ENCODE measurements at places on chromosomes 13 and 19.

DNA sequence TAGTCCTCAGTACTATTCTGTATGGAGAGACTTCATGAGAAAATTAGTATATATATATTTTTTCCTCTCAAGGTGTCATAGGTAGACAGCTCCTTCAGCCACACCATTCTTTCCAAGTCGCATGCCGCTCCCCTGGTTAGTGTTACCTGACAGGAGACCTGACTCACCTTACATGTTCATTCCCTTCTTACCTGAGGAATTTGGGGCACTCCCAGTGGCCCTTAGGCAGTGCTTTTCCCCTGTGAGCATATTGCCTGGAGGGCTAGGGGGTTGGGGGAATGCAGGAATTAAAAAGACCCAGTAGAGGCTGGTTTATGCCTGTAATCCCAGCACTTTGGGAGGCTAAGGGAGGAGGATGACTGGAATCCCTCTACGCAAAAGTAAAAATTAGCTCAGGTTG is 9.0 kb upstream of the ACTN4 start:
- DNase-seq, result no peak

GRCh38 chr13:97648171-97648880 is 214.4 kb downstream of the RAP2A start:
- no peak for DNase-seq

DNA sequence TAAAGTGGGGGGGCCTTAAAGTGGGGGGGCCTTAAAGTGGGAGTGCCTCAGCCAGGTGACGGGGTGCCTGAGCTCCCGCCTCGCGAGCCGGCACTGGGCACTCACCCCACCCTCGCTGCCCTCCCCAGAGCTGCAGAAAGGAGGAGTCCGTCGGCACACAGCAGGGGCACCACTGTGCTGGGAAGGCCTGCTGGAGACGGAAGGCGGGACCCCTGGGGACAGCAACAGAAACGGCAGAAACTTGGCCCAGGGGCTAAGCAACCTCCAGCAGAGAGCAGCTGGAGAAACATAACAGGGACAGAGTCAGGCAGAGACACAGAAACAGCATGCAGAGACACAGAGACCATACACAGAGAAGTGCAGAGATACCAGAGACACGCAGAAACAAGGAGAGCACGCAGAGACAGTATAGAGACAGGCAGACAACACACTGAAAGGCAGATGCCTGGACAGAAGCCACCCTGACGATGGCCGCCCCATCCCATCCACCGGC is 7.9 kb downstream of the CFD start:
- peak; percentile 74 for DNase-seq

DNA sequence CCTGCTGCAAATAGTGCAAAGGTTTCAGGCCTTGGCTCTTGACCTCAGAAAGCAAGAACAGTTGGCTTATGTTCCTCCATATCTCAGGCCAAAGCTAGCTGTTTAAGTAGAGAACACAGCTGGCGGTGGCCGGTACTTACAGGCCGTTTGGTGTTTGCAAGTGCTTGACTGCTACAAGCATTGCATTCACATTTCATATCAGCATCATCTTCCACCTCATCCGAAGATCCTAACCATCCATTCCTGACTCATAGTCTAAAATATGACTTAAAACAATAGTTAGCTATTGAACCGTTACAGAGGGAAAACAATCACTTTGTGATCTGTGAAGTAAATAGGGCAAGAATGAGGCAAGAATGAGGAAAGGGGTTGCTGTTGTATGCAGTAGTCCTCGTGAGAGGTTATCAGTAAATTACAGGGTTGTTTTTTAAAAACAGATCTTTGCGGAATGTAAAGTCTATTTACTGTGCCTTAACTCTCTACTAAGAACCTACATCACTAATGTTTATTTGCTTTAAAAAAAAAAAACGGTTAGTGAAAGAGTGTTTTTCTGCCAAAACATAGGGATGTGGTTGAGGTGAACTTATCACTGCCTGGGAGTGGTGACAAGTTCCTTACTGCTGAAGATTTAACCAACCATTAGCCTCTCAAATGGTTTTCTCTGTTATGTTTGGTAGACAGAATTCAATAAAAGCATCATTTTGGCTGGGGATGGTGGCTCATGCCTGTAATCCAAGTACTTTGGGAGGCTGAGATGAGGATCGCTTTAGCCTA is 21.6 kb upstream of the WDR88 start:
- no peak for DNase-seq

DNA sequence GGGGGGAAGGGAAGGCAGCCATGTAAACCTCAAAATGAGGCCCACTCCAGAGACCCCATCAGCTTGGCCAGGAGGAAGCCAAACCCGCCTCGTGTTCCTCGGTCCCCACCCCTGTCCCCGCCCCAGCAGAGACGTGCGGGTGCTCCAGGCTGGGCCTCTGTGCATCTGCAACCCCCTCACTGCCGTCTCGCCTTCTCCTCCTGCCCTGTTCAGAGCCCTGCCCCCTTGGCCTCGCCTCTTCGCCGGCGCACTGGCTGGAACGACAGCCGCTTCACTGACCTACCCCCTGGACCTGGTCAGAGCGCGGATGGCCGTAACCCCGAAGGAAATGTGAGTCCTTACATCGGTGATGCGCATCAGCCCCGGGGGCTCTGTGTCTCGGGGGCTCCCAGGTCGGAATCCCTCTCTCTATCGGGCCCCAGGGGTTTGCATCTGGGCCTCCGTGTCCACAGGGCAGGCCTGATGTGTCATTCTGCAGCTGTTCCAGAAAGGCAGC is 32.2 kb downstream of the TMEM161A start:
- peak; percentile 44 for DNase-seq

GRCh38 chr13:44270150-44270549 is 103.5 kb upstream of the SERP2 start:
- no peak for DNase-seq

- no peak for DNase-seq
Measured at GRCh38 chr19:56670961-56671612, 470 bp downstream of the ZNF835 start.

GRCh38 chr19:45147835-45148676 is 12.7 kb downstream of the NKPD1 start:
- no peak for DNase-seq

DNA sequence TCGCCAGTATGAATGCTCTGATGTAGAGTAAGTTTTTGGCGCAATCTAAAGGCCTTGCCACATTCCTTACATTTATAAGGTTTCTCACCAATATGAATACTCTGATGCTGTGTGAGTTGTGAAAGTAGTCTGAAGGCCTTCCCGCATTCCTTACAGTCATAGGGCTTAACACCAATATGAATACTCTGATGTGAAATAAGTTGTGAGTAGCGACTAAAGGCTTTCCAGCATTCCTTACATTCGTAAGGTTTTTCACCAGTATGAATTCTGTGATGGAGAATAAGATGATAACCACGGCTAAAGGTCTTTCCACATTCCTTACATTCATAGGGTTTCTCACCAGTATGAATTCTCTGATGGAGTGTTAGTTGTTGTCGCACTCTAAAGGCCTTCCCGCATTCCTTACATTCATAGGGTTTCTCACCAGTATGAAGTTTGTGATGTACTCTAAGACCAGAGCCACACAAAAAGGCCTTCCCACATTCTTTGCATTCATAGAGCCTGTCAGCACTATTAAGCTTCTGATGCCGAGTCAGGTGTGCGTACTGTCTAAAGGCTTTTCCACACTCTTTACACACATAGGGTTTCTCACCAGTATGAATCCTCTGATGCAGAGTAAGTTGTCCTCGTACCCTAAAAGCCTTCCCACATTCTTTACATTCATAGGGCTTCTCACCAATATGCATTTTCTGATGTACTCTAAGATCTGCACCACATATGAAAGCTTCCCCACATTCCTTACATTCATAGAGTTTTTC is 14.1 kb upstream of the ZFP14 start:
- DNase-seq, result no peak

- DNase-seq, result no peak
Measured at GRCh38 chr13:114145256-114145655, 12.8 kb upstream of the RASA3 start.

DNA sequence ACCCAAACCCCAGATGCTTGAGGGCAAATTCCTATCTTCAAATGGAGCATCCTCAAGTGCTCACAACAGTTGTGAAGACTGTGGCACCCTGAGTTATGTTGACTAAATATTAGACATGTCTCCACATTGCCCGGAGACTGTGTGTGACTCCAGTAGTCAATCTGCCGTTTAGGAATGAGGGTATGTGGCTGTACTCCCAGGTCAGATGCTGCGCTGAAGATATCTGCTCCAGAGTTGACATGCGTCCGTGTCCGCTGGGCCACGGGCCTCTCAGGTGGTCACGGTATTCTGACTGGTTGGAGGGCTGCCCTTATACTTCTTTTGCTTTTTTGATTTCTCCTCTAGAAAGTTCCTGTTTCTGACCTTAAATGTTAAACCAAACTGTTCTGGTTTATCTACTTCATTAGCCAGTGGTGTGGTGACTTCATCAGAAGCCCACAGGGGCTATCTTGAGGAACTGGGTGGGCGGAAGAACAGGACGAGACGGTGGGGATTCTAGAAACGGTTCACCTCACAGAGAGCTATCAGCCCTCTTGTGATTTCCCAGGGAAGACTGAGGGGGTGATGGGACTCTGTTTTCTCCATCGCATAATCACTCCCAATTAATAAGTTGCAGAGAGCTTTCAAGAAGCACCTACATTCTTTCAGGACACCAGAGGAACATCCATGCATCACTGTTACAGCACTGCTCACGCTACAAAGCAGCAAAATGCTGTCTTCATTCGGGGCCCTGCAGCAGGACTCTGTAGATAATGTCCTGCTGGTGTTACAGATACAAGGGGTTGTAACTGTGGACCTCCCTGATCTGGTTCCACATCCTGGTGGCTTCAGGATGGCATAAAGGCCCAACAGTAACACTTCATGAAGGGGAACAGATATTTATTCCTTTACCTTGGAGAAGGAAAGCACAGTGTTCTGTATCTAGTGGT is 1.3 kb upstream of the LCP1 start:
- DNase-seq, result no peak

- peak; percentile 74 for DNase-seq
Measured at GRCh38 chr19:16247353-16248182, 49.9 kb downstream of the AP1M1 start.

DNA sequence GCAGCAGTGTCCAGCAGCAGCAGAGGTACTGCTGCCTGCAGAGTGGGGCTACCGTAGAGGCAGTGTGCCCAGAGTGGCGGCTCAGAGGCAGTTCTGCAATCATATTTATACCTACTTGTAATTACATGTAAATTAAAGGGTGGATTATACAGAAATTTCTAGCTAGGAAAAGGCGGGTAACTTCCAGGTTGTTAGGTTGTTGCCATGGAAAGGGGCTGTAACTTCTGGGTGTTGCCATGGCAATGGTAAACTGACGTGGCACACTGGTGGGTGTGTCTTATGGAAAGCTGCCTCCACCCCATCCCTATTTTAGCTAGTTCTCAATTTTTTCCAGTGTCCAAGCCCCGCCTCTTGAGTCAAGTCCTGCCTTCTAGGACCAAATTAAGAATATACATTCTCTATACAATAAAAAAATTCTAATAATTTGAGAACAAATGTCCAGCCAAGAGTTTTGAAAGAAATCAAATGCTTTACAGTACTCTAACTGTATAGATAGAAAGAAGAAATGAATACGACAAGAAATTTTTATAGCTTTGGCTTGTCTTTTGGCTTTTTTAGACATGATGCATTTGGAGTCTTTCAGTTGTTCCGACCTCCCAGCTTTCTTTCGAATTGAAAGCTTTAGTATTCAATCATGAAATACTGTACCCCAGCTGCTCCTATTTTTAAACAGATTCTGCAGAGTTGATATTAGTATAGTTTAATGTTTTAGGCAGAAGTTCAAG is 816.6 kb downstream of the DIAPH3 start:
- peak; percentile 8 for DNase-seq

DNA sequence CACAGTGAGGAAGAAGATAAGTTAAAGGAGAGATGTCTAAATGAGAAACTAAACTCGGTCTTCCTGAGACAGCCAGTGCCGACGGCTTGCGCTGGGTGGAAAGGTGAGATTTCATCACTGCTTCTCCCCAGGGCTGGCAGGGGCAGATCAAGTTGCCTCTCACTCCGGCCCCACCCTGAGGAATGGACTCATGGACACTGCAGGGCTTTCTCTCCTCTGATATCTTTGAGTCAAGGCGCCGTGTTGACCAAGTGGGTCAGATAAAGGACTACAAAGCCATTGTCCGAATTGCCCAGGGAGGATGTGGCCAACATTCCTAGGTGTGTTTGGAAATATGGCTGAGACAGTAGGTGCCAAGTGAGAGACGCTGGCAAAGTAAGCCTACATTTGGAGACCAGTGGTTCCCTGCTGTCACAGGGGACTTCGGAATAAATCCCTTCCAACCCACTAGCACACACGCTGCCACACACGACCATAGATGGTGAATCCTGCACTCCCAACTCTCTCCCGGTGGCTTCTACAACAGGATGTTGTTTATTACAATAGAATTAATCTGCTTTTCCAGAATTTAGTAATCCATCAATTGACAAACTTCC is 156.5 kb upstream of the TSC22D1 start:
- DNase-seq, result no peak

DNA sequence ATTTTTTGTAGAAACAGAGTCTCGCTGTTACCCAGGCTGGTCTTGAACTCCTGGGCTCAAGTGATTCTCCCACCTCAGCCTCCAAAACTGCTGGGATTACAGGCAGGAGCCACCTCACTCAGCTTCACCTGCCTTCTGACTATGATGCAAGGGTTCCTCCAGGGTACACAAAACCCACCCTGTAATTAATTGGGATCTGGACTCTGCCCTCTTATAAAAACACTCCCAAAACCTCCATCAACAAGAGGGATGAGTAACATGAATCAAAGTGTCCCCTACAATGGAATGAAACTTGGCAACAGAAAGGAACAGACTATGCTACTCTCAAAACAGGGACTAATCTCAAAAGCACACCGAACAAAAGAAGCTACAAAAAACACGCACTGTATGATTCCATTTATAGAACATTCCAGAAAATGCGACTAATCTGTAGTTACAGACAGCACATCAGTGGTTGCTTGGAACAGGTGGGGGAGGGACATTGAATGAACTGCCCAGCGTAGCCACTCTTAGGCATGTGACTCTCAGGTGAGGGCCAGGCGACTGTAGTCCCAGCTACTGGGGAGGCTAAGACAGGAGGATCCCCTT is 3.2 kb upstream of the PRR36 start:
- DNase-seq, result peak; percentile 17

DNA sequence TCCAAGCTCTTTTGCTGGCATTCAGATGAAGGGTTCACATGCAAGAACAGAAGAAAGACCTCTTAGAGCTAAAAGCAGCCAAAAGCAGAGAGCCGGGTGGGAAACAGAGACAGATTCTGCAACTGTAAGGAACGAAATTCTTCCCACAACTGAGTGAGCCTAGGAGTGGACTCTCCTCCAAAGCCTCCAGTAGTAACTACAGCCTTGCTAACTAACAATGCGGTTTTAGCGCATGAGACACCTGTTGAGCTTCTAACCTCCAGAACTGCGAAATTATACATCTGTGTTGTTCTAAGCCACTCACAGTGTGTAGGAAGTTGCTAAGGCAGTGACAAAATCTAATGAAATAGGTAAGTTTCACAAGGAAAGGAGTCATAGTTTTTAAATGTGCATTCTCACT is 98.1 kb upstream of the SLITRK1 start:
- peak; percentile 1 for DNase-seq

- DNase-seq, result peak; percentile 66
Measured at GRCh38 chr13:100235311-100235901, 146.5 kb downstream of the PCCA start.

DNA sequence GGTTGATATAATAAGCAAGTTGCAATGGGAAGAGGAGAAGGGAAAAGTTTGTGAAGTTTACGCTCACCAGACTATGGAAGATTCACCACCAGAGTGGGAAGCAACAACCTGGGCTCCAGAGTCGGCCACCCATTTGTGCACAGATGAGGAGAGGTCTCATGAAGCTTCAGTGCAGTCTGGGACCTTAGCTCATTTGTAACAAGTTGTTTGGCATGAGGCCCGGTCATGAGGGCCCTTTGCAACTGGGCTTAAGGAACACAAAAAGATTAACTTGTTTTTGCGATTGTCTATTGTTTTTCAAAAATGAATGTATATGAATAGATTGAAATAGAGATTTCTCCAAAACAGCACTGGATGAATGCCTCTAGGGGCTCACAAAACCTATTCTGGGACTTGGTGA is 94.2 kb downstream of the ZNF737 start:
- no peak for DNase-seq

Measured in fibroblast of skin of scalp (primary cell).